ENCODE measurements at places on chromosomes 12 and 14.
A peak's percentile ranks its signal among the peaks of the same experiment; 100 is the strongest.

DNA sequence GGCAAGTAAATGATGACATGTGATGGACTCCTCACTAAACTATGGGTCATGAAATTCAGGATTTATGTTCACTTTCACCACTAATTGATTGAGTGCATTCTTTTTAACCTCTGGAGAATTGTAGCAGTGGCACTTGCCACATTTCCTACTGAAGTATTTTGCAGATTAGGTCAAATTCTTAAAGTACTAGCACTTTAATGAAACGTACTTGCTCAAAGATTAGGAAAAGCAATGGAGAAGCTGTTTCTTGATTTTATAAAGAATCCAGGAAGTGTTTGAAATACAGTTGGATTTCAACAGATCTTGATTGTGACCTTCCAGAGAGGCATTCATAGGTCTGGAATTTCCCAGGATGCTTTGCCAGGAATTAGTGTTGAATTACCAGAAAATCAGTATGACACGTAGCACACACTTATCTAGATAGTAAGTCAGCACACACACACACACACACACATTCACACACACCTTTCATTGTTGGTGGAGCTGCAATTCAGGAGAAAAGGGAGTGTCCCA, 162.6 kb downstream of the MYRFL start:
- no peak for DNase-seq

GRCh38 chr12:122843455-122843854, 8.2 kb downstream of the HIP1R start:
- DNase-seq, result no peak

GRCh38 chr12:12883369-12884001, 7.9 kb upstream of the GPRC5A start:
- no peak for DNase-seq

- DNase-seq, result no peak
Measured at GRCh38 chr12:3572560-3572959, 81.6 kb downstream of the PRMT8 start.

GRCh38 chr12:67433385-67434175, 164.4 kb downstream of the CAND1 start:
- no peak for DNase-seq

GRCh38 chr12:96392397-96392796, 7.8 kb downstream of the CDK17 start:
- DNase-seq, result no peak

- DNase-seq, result no peak
Measured at GRCh38 chr12:29281371-29282005, 99.5 kb downstream of the ERGIC2 start.

GRCh38 chr14:85233756-85234155, 296.2 kb upstream of the FLRT2 start:
- DNase-seq, result no peak

DNA sequence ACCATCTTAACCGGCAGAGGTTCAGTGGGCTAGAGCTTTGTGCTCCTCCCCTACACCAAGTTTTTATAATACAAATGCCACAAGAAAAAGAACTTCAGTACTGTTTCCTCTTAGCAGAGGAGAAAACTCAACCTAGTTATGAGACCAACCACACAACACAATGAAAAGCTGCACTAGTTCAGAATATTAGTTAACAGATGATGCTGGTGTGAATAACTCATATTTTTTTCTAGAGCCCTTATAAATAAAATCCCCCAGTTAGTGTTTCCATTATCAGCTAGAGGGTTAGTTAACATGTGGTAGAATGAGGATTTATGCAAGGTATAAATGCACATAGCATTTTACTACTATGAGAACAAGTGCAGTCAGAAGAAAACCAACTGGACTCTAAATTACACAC, 61.9 kb upstream of the AMN1 start:
- DNase-seq, result no peak

DNA sequence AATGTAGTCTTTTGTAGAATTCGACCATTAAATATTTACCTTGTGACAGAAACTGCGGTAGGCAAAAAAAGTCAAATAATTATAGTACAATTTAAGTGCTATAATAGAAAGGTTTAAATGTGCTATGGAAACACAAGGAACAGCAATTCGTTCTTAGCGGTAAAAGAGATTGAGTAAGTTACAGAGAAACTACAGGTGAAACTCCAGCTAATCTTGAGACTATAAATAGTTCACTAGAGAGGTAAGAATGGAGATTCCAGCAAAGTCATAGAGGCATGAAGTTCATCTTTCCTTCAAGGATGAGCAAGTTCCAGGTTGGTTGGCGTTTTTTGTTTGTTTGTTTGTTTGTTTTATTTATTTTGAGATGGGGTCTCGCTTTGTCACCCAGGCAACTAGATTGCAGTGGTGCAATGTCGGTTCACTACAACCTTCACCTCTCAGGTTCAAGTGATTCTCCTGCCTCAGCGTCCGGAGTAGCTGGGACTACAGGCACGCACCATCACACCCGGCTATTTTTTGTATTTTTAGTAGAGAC, 878 bp upstream of the R3HDM2 start:
- no peak for DNase-seq

GRCh38 chr12:32502693-32503502, 103.5 kb downstream of the FGD4 start:
- no peak for DNase-seq

DNA sequence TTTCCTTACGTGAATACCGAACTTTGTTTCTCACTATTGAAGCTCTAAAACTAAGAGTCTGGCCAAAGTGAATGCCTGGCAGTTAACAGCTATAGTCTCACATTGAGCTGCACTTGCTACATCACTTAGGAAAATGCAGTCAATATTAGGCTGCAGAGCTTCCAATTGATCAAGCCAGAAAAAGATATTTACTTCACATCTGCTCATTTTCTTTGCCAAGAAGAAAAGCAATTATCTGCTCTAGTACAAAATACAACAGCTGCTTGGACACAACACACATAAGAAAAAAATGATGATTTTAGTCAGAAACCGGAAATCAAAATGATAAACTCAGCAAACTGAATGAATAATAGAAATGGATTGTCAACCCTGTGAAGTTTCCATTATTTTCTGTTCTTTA, 45.4 kb downstream of the TMTC1 start:
- DNase-seq, result no peak

DNA sequence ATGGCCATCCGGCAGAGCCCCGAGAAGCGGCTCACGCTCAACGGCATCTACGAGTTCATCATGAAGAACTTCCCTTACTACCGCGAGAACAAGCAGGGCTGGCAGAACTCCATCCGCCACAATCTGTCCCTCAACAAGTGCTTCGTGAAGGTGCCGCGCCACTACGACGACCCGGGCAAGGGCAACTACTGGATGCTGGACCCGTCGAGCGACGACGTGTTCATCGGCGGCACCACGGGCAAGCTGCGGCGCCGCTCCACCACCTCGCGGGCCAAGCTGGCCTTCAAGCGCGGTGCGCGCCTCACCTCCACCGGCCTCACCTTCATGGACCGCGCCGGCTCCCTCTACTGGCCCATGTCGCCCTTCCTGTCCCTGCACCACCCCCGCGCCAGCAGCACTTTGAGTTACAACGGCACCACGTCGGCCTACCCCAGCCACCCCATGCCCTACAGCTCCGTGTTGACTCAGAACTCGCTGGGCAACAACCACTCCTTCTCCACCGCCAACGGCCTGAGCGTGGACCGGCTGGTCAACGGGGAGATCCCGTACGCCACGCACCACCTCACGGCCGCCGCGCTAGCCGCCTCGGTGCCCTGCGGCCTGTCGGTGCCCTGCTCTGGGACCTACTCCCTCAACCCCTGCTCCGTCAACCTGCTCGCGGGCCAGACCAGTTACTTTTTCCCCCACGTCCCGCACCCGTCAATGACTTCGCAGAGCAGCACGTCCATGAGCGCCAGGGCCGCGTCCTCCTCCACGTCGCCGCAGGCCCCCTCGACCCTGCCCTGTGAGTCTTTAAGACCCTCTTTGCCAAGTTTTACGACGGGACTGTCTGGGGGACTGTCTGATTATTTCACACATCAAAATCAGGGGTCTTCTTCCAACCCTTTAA, 1.5 kb downstream of the FOXG1 start:
- no peak for DNase-seq

DNA sequence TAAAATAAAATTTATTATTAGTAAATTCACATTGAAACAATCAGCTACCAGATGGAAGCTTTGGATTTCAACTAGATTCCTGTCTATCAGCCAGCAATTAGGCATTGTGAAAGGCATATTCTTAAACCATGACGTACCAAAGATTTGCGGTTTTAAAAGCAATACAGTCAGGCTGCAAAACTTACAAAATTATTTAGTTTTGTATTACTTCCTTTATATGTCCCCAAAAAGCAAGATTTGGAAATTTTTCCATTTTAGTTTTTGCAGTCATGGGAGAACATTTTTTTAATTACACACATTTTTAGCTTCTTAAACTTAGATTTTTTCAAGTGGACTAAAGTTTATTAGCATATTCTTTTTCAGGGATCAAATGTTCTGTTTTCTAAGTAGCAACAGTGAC, 225.0 kb upstream of the KITLG start:
- no peak for DNase-seq

GRCh38 chr12:120470150-120470784, 719 bp upstream of the SRSF9 start:
- DNase-seq, result no peak

- DNase-seq, result peak; percentile 59
Measured at GRCh38 chr14:77459072-77459723, 1.3 kb downstream of the AHSA1 start.

DNA sequence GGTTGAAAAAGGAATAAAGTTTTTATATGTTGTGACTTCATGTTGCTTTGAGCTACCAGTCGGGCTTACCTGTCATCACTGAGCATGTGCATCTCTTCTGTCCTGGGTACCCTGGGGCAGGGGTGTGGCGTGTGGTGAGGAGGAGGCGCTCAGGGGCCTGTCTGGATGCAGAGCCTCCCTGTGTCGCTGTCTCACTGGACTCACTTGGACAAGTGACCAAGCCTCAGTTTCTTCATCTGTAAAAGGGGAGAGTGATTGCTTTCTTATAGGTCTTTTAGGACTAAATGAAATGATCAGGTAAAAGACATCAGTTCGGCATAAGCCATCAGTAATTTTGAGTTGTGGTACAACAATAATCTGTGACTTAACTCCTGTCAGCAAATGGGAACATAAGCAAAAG, 22.1 kb downstream of the ATP6V0A2 start:
- DNase-seq, result no peak

GRCh38 chr12:94078138-94078723, 70.1 kb upstream of the PLXNC1 start:
- no peak for DNase-seq

DNA sequence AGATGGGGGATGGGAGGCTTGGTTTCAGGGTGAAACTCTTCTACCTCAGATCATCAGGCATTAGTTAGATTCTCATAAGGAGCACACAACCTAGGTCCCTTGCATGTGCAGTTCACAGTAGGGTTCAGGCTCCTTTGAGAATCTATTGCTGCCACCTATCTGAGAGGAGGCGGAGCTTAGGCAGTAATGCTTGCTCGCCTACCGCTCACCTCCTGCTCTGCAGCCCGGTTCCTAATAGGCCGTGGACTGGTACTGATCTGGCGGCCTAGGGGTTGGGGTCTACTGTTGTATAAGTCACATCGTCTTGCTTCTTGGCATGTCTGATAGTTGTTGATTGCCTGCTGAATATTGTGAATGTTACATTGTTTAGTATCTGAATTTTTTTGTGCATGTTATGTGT, 12.2 kb downstream of the SCYL2 start:
- no peak for DNase-seq

DNA sequence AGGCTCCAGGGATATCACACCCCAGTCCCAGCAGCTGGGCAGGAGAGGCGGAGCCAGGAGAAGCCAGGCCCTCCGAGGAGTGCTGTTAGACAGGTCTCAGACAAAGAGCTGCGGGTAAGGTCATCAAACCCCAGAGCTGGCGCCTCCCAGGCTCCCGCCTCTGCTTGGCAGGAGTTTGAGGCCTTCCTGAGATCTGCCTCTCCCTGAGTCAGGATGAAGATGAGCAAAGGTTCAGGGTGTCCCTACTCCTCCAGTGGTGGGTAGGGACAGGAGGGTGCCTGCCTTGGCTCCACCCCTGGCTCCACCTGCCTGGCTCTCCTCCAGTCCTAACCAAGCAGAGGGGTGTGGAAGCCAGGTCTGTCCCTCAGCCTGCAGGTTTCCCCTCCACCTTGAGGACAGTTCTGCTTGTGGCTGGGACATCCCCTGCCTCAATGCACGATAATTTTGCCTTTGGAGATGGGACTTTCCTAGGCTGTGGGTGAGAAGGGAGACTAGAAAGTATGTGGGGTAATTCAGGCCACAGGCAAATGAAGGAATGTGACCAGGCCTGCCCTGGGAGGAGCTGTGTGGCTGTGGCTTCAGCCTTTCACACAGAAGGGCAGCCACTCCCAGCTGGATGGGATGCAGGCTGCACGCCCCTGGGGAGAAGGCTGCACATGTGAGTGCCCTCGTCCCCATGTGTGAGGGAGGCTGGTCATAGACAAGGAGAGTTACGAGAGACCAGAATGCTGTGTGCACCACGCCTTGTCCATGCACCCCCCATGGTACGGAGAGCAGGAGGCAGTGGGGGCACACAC, 2.2 kb downstream of the PLEKHG6 start:
- DNase-seq, result no peak

DNA sequence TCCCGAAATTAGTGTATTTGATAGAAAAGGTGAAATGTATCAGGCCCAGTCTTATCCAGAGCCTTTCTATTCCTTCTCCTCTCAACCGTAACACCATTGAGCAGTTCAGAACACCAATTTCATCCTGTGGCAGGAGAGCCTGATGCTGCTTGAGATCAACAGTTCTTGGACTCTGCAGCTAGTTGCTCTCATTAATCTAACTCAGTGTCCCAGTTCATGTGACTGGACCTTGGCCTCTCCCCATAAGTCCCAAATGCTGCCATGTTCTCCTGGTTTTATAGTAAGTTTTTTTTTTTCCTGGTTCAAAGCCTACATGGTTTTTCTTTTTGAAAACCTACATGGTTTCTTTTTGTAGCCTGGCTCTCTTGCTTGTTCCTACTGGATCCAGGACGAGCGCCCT, 293.9 kb downstream of the ITPR2 start:
- no peak for DNase-seq

DNA sequence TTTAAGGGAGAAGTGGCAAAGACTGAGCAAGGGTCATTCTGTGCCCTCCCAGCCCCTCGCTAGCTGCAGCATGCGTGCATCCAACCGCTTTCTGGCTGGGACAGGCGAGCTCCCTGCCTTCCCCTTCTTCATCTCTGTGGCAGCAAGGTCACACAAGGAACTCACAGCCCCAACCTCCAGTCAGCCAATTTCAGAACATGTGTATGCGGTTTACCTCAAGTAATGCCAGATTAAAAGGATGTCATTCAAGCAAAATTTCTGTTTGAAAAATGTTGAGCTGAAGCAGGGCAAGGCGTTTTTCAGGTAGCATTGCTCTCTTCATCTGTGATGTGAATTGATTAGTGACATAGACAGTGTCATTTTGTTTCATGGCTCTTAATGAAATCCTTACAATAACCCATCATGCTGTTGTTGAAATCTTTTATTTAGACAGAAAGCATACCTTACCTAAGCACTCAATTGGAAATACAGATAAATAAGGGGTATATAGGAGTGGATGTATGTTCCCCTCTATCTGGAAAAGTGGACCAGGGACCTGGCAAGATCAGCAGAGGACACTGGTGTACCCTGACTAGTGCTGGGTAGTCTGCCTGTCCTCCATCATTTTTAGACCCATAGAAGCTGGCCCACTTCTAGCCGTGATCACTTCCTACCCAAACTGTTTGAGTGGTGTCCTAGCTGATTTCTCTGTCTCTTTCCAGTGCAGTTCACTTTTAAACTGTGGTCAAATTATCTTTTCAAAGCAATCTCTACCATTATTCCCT, 82.8 kb upstream of the NEDD1 start:
- DNase-seq, result no peak
